CD4-positive, alpha-beta T cell treated with Interleukin-6 at 100 ng/mL for 8 hours (primary cell): ENCODE measurements at places on chromosomes 7 and 10.
A peak's percentile ranks its signal among the peaks of the same experiment; 100 is the strongest.

- DNase-seq, result no peak
These were observed 488.9 kb downstream of the SH2D4B start for GRCh38 chr10:81026591-81026990.

DNA sequence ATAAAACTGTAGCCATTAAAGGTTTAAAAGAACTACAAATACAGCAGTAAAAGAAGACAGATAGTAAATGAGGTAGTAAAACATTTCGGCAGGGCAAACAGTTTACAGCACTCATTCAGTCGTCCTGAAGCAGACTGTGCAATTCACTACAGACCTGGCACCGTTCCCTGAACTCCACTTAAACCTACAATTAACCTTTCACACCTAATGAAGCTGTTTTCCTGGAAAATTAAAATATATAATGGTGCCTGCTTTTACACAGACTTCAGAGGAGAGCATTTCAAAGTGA, 335.3 kb downstream of the GFRA1 start:
- DNase-seq, result no peak

DNA sequence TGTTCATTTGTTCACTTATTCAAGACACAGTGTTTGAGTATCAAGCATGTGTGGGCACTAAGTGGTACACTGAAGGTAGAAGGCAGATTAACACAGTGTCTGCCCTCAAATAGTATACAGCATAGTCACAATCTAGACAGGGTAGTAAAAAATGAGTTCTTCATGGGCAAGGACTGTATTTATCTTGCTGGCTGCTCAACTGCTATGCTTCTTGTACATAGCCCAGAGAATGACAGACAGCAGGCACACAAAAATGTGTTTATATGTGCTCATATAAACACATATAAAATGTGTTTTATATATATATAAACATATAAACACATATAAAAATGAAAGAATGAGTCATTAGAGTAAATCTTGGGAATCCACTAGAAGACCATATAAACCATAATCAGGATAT, 43.1 kb downstream of the TFEC start:
- DNase-seq, result no peak

DNA sequence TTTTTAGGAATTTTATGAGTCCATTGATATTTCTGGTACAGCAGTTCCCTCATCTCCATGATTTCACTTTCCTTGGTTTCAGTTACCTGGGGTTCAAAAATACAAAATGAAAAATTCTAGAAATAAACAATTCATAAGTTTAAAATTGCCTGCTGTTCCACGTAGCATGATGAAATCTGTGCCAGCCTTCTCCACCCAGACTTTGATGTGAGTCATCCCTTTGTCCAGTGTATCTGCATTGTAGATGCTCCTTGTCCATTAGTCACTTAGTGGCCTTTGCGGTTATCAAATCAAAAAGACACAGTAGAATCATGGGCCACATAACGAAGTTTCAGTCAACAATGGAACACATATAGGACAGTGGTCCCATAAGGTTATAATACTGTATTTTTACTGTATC, 286.9 kb downstream of the PTEN start:
- no peak for DNase-seq

DNA sequence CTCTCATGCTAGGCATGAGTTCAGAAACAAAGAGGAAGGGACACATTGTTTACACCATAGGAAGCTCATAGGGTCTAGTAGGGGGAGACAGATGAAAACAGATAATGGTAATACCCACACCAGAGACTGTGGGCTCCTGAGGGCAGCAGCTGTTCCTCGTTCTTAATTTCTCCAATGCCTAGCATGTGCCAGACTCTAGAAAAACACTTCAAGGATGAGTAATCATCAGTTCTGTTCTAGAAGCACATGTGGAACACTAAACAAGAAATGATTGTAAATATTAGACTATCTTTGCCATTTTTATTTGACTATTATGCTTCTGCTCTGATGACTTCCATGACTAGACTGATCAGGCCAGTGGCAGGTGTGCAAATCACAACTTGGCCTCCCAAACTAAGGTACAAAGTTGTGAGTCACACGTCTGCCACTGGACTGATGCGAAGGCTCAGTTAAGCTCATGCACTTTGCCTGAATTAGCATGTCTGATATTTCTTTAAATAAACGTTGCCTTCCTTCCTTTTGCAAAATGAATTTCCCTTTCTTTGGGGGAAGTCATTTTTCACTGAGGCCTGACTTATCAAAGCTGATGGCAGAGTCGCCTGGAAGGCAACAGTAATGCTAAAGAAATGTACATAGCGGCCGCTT, 89.2 kb upstream of the FGL2 start:
- DNase-seq, result no peak

DNA sequence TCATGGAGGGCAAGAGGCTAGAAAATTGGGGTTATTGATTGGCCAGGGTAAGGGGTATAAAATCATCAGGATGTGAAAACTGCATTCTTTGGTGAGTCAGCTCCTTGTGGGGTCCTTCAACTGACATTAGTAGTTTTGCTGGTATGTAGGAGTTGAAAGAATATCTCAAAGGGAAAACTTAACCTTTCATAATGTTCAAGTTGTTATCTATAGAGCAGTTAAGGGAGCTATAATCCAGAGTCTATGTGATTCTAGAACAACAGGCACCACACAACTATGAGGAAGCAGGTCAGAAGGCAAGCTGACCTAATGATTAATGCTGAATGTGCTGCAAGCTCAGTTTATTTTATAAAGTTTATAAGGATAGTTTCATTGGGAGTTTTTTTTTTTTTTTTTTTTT, 13.7 kb downstream of the PRPS1L1 start:
- no peak for DNase-seq

DNA sequence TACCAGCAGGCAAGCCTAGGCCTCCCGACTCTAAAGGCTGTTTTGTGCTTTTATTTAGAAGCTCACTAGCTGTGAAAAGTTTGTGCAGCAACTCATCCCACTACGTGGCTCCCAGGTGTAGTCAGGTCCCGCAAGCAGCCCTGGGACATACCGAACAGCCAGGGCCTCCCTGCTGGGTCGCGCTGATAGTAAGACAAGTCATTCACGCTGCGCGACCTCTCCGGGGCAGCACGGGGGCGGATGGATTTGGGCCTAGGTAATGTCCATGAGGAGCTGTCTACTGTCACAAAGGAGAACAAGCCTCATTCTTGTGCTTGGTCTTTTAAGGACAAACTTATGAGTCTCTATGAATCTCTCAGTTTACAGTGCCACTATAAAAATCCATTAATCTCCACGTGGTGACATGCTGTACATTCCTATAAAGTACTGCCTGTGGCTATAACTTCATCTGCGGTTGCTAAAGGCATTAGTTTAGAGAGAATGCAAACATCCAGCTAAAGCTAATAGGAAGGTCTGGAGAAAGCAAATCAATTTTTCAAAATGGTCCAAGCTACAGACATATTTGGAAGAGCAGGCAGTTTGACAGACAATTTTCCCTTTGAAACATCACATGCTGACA, 546.8 kb downstream of the PHTF2 start:
- DNase-seq, result no peak

DNA sequence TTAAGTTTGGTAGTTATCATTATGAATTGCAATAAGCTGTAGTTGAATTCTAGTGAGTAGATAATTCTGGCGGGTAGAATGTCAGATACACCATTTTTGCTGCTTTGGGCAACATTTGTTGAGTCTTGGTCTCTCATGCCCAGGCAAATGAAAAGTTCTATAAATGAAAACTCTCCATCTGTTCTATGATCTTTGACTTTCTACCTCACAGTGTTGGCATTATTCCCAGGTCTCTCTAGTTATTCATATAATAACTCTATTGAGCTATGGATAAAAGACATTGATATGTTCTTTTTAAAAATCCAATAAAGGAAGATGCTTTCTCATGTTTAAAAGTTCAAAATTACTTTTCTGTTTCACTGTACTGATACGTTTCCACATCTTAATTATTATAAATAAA, 415.3 kb upstream of the SEMA3D start:
- DNase-seq, result no peak

DNA sequence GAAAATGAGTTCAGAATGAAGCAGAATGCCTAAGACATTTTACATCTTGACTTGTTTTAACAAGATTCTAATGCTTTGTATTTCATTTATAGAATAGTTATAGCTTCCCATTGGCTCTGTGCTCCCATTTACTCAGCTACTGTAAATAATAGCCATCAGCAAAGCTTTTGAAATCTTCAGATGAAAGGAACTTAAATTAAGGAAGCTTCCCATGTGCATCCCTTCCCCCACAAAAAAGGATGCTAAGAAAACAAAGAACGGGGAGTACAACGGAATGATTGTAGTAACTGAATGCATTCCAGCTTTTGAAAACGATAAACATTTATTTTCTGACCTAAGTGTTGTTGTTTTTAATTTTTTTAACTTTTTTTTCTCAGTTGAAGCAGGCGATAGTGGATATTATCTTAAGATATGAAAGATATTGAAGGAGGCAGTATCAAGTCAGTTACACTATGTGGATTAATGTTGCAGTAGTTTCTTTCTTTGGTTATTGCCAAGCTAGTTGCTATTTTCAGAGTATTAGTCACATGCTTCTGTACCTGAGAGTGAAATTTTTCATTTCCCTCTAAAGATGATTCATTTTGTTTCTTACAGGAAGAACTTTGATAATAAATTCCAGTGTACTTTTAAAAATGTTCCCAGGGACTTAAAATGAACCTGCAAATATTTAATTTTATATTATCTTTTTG, 129.2 kb downstream of the KCND2 start:
- DNase-seq, result no peak

DNA sequence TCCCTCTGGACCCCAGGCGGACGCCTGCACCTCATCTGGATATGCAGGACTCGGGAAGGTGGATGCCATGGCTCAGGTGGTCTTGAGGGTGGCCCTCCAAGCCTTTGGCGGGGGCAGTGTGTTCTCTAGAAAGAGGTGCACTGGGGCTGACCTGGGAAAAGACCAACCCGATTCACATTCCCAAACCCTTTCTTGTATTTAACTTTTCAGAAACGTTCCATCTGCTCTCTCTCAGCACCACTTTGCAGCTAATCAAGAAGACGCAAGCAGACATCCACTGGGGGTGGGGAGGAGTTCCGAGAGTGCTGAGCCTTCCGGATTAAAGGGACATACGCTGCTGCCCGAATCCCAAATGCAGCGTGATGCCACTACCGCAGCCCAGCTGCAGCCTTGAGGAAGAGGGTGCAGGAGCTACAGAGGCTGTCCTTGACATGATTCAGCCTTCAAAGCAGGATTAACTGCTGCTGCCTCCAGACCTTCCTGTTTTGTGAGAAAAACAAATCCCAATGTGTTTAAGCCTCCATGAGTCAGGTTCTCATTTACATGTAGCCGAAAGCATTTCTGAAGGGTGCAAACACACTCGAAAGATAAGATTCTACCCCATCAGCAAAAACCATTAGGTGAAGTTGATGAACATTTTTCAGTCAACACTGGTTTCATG, 39.9 kb downstream of the RBM17 start:
- DNase-seq, result no peak

GRCh38 chr10:59006511-59007306, 169.7 kb upstream of the PHYHIPL start:
- DNase-seq, result no peak

DNA sequence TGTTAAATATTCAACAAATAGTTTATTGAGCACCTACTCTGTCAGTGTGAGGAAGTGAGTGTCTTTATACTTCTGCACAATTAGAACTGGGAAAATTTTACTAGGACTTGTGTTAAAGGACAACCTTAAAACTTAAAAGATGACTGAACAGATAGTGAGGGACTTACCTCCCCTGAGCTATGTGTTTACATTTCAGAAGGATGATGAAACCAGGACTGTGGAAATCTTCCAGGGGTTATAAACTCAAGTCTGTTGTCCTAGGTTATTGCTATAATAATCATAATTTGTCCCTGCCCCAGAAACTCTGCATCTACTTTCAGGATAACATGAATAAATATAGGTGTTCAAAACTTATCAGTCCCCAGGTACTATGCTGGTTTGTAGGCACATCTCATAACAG, 261.0 kb upstream of the MKLN1 start:
- no peak for DNase-seq

DNA sequence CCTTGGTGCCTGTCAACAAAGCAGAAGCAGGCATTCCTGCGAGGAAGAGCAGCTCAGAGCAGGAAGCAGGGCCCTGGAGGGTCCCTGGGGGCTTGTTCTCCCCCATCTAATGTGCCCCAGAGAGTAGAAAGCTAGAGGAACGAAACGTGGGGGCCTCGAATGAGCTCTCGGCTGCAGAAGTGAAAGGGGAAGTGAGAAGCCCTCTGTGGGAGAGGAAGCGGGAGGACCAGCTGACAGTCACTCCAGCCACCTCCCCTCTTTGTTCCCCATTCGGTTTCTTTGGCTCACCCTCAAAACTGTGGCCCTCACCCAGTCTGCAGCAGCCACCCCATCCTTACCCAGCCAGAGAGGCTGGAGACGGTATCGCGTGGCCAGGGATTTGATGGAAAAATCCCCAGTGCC, 25.0 kb downstream of the C10orf105 start:
- peak; percentile 43 for DNase-seq

DNA sequence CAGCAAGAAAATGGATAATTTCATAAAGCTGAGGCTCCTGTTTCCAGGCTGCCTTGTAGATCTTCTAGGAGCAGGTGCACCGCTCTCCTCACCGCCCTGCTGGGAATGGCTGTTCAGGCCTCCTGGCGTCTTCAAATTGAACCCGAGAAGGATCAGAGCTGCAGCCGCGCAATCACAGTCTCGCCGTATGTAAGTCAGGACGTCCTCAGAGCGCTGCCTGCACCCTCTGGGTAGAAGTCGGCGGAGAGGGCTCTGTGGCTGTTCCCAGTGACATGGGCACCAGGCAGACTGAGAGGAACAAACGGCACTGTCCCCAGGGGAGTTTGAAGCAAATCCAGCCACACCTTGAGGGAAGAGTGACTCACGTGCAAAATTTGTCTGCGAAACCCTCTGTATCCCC, 476.9 kb downstream of the TCERG1L start:
- DNase-seq, result no peak

GRCh38 chr10:16360001-16360400, 76.8 kb upstream of the PTER start:
- DNase-seq, result no peak

GRCh38 chr7:90411510-90411909, 8.2 kb downstream of the CLDN12 start:
- DNase-seq, result no peak

DNA sequence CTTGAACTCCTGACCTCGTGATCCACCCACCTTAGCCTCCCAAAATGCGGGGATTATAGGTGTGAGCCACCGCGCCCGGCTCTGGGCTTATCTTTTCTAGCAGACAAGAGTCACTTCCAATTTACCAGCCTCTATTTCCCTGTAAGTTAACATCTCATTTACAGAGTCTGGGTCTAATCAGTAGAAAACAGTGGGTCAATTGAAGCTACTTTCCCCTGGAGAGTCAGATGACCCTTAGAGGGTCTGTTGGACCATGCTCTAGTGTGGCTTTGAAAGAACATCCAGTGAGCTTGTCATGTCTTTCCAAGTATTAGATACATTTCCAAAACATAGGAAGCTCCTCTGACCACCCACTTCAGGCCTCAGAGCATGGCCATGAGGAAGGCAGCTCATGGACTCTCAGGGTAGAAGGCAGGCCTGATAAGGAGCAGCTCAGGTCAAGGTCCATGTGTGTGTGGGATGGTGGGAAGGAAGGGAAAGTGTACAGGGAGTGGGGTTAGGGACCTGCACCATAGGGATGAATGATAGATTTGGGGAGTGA, 27.6 kb upstream of the RBM20 start:
- DNase-seq, result no peak

- DNase-seq, result no peak
These were observed 44.8 kb downstream of the MYOF start for GRCh38 chr10:93437086-93437945.
